H9 (cell line): ENCODE measurements at places on chromosomes 6 and 20. TPM values are rescaled to one million over a fixed set of nuclear protein-coding genes. Genes with fewer than 3 reads are reported as not detected.

Gene TAP1
- total RNA-seq: 12.1 and 12.7 TPM in 2 replicates

DNA sequence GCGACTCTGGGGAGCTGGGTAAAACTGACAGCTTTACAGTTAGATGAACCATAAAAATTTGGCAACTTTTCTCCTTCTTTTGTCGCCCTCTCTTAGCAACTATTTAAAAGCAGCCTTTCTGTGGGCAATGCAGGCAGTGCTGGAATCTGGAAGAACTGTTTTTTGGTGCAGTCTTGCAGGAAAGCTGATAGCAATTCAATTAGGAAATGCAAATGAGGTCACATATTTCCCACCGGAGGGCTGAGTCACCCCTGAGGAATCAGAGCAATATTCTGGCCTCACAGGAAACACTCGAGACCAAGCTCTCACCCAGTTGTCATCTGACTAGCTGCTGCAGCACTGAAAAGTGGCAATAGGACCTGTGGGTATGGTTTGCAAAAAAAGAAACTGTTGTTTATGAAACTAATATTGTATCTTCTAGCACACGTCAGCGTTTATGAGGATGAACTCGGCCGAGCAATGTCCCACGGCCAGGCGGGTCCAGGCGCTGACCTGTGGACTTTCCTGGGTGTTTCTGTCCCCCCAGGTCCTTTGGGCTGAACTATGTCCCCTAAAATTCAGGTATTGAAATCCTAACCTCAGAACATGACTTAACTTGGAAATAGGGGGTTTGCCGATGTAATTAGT lies 312.3 kb downstream of the TAF4 start:
- no peak overlapping the region for H3K4me3 ChIP-seq
- H3K27me3 ChIP-seq: no peaks in the 10 kb centered on the region
- H3K36me3 ChIP-seq: no peaks in the 10 kb centered on the region
- DNase-seq: no peak

GRCh38 chr20:17878912-17879602 lies 89.5 kb downstream of the SNX5 start:
- no peaks in the 10 kb centered on the region; the same call in 1 of the 2 replicates for H3K4me1 ChIP-seq
- no peak overlapping the region for H3K4me3 ChIP-seq
- no peak overlapping the region for H3K27ac ChIP-seq
- H3K36me3 ChIP-seq: no peaks in the 10 kb centered on the region
- DNase-seq: no peak
- H3K27me3 ChIP-seq: no peaks in the 10 kb centered on the region

- H3K27ac ChIP-seq: no peak overlapping the region
- no peak overlapping the region for H3K4me3 ChIP-seq
- H3K4me1 ChIP-seq: no peaks in the 10 kb centered on the region
- DNase-seq: no peak
- no peaks in the 10 kb centered on the region; the same call in 1 of the 2 replicates for H3K27me3 ChIP-seq
- no peaks in the 10 kb centered on the region for H3K36me3 ChIP-seq
Measured at GRCh38 chr6:3535033-3535775, 78.4 kb upstream of the SLC22A23 start.

GRCh38 chr6:110517034-110517433 lies 40.6 kb upstream of the SLC22A16 start:
- H3K27ac ChIP-seq: no peak overlapping the region
- no peaks in the 10 kb centered on the region for H3K36me3 ChIP-seq
- no peaks in the 10 kb centered on the region; the same call in 1 of the 2 replicates for H3K4me1 ChIP-seq
- DNase-seq: no peak
- no peak overlapping the region for H3K4me3 ChIP-seq
